ENCODE measurements at places on chromosomes 7 and 10.

DNA sequence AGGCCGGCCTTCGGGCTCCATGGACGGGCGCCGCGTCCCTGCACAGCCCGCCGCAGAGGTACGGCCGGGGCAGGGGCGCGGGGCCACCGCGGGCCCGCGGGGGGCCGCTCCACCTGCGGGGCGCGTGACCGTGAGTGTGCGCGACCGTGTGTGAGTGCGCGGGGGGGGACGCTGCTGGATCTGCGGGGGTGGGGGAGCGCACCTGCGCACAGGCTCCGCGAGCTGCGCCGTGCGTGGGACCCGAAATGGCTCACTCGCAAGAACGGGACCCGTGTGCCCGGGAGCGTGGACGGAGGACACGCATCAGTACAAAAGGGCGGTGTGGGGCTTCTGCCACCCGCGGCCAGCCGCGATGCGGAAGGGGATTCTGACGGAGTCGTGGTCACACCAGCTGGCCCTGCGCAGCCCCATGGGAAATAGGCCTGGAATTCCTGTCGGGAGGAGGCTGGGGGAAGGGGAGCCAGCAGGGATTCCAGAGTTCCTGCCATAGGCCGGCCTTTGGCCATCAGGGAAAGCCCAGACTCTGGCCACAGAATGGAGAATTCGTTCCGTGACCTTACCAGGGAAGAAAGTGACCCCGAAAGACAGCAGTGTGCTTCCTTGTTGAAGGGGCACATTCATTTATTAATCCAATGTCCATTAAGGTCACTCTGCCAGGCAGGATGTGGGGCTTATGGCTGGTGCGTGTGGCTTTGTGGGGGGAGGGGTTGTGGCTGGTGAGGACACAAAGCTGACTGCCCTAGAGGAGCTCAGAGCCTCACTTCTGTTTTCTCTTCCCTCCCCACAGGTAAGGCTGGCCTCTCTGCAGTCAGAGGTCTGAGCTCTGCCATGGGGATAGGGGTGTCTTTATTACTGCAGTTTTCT is 494 bp downstream of the REPIN1 start:
- peak; percentile 42 for DNase-seq

DNA sequence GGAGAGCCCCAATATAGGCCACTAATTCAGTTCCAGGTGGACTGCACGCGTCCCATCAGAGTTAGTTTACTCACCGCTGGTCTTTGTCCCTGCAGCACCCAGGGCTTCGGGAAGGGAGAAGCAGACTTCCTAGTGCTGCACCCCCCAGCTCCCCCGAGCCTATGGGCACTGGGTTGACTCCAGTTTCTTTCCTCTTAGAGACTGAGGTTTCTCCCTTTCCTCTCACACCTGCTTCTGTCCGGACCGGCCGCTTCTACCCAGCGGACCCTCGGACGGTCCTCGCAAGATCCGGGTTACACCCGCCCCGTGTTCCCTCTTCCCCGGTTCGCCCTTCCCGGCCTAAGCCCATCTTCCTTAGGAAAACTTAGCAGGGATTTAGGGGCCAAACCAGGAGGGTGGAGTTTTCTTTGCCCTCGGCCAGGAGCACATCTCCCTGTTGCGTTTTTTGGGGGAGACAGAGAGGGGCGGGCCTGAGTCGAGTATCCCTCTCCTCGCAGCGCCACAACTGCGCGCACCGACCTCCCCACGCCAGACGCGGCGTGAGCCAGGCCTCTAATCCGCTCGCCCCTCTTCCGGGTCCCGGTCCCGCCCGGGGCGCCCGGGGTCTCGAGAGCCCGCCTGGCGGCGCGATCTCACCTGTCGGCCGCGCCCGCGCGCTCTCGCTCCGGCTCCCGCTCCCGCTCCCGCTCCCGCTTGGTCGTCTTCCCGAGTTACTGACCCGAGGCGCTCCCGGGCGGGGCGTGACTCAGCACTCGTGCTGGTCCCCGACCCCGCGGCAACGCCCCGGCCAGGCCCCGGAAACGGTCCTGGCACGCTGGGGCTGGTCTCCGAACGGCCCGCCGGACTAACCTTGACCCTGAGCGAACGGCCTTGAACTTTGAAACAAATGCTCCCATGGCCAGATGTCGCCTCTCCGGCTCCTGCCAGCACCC is at the start of gene AIFM2:
TSS of gene AIFM2 (minus strand) at position 728 of the 932 bp plus-strand sequence. CDS start 8,741 bp downstream, outside the sequence.
- DNase-seq = no peak

DNA sequence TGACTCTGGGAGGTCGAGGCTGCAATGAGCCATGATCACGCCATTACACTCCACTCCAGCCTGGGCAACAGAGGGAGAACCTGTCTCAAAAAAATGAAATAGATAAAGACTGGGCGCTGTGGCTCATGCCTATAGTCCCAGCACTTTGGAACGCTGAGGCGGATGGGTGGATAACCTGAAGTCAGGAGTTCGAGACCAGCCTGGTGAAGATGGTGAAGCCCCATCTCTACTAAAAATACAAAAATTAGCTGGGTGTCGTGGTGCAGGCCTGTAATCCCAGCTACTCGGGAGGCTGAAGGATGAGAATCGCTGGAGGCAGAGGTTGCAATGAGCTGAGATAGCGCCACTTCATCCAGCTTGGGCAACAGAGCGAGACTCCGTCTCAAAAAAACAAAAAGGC is 1.1 kb upstream of the DDX21 start:
- no peak for DNase-seq

- no peak for DNase-seq
These were observed 20.5 kb upstream of the CRYGN start for GRCh38 chr7:151460474-151460855.

- DNase-seq = no peak
These were observed 55.7 kb upstream of the RHEB start for GRCh38 chr7:151575410-151575809.

DNA sequence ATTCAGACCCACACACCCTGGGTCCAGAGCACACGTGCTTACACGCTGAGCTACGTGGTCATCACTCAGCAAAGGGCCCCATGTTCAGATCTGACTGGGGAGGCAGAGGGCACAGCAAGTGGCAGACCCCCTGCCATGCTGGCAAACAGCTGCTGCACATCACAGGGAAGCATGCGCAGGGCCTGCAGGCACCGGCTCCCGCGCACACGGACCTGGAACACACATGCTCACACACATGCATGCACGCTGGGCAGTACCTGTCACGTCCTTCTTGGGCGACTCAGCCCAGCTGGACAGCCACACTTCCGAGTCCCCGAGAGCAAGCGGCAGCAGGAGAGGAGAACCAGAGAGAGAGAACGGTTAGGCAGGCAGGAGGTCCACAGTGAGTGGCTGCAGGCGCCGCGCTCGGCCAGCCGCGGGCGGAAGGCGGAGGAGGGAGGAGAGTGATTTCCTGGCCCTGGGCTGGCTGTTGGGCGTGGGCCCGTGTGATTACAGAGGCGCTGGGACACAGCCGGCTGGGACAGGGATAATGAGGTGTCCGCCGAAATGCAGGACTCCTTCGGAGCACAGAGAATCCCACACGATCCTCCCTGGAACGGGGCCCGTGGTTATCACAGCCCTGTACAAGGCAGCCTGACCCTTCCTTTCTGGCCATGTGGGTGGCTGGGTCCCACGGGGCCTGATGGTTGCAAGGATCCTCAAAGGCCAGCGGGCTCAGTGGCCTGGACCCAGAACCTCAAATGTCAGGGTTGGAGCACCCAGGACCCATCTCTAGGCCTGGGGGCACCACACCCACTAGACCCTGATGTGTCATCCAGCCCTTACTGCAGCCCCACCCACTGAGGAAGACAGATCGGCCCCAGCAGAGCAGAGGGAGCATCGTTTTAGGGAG is 175.1 kb downstream of the NEURL1 start:
- no peak for DNase-seq

- DNase-seq = no peak
These were observed 1.4 kb downstream of the CUBN start for GRCh38 chr10:17128261-17128660.

DNA sequence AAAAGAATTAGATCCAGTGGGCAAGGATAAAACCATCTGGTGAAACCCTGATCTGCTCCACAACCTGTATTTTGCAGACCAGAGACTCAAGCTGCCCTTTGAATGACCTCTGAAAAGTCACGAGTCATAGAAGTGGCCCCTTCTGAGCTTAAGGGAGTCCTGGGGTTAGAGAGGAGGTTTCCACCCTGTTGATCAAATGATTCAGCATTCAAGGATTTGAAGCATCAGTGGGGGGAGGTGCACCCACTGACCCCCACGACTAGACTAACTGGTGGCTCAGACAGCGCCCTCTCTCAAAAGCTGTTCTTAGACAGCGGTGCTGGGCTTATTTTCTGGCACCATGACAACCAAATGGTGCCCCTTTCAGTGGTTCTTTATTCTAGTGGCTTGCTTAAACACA is 44.3 kb downstream of the PLCE1 start:
- DNase-seq = no peak

- DNase-seq = no peak
These were observed 541 bp downstream of the ELMO1 start for GRCh38 chr7:37448011-37448635.

DNA sequence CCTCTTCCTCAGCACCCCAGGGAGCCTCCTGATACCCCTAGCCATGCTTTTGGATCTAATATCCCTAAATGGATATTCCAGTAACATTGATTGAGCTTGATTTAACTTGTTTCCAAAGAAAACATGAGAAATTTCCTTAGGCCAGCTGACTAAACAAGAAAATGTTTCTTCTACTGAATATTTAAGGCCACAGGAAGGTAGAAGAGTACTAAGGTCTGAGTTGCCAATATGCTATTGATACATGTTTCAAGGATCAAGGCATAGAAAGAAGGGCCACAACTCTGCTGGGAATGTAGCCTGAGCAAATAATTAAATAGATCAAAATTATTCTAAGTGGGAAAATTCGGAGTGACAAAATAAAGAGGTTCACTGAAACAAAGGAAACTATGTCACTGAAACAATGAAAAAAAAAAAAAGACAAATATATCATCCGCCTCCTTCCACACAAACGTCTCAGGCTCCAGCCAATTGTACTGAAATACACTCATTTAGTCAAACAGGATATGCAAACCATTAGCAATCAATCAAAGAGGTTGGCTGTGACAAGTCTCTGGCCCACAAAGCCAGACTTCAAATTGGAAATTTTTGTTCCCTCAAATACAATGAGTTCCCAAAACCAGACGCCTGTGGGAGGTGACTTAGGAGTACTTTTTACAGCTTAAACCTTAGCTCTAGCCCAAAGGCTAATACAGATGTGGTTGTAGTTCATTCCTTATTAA is 396.2 kb downstream of the HTR7 start:
- DNase-seq = no peak

- no peak for DNase-seq
These were observed 2.8 kb downstream of the FASTK start for GRCh38 chr7:151077705-151078232.

- no peak for DNase-seq
These were observed 142.4 kb upstream of the MEOX2 start for GRCh38 chr7:15828881-15829280.

Data from T47D (cell line).